Kidney epithelial cell (primary cell): ENCODE measurements at places on chromosomes 12 and 14. TPM values are rescaled to one million over a fixed set of nuclear protein-coding genes. Genes with fewer than 3 reads are reported as not detected.

The CLEC6A gene
- not detected in 2 replicates for total RNA-seq

The TMEM229B gene
- 0.21 and 0.41 TPM in 2 replicates for total RNA-seq

The TNFAIP2 gene
- total RNA-seq: 152 and 154 TPM in 2 replicates

The OAS2 gene
- 1.0 and 3.6 TPM in 2 replicates for total RNA-seq

The HSPB8 gene
- total RNA-seq: 43.3 and 44.2 TPM in 2 replicates
